NCI-H1105 (cell line): ENCODE measurements at places on chromosomes 16 and 17.

GRCh38 chr17:81064678-81065475, 29.9 kb downstream of the BAIAP2 start:
- no peak for DNase-seq

DNA sequence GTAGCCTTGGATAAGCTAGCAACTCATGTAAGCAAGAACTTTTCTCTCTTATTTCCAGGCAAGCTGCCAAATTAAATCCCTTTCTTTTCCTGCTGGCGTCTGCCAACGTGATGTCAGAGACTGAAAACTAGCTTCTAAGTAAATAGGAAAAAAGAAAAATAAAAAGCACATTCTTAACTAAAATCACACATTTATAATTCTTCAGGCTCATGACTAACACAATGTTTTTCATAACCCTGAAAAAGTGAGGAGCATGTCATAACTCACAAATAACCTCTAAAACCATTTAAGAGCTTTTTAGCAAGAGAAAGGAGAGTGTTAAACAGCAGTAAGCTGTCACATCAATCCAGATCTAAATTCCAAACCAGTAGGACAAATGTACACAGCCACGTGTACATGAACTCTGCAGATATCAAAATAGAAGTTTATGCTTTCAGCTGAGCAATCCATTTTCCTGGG, 110.0 kb downstream of the N4BP1 start:
- peak; percentile 65 for DNase-seq

- peak; percentile 60 for DNase-seq
Measured at GRCh38 chr17:2776589-2777241, 19.5 kb upstream of the RAP1GAP2 start.

DNA sequence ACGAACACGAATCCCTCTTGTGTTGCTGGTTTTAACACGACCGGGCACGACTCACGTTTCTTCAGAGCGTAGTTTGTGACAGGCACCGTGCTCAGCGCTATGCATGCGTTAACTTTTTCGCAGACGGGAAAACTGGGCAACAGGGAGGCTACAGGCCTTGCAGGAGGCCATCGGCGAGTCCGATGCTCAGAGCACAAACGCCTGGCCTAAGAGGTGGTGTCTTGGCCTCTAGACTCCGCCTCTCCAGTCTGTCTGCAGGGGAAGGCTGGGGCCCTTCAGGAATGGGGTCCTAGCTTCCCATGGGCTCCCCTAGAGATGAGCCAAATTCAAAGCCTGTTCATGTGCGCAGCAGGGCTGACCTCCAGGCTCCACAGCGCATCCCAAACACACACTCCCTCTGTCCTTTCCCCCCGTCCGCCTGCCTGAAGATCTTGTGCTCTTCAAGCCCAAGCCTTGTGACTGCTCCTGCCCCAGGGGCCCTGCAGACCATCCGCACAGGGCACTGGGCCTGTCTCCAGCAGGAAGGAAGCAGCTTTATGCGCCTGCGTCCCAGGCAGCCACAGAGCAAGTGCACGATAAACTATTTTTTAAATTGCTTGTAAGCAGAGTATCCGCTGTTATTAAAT, 3.1 kb downstream of the CLCN7 start:
- DNase-seq = no peak

GRCh38 chr16:54487933-54488332, 201.3 kb upstream of the IRX3 start:
- no peak for DNase-seq

GRCh38 chr16:12484972-12485371, 318.7 kb downstream of the CPPED1 start:
- no peak for DNase-seq

DNA sequence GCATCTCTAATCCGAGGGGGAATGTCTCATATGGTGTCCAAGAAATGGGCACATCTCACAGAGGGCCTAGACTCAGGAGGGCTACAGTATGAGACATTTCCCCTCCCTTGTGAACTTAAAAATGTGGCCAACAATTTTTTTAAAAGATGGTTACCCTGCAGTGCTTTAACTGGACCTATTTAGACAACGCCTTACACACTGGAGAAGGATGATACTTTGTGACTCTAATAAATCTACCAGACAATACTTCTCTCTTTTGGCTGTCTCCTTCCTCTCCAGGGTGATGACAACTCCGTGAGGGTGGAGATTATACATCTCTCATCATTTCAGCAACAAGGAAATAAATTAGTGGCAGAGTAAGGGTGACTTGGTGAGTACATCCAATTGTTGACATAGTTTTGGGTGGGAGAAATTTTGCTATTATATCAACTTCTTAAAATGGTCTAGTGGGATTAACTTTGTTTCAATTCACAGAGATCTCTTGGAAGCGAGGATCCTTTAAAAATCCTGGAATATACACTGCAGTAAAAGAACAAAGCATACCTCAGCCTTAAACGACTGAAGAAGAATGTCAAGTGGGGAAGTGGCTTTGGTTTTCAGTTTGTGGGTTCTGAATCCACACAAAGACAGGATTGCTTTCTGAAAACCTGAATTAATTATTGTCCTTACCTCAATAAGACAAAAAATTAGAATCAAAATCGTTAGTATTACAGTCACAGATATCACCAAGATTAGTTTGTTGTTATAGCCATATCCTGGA, 89.8 kb downstream of the KPNA2 start:
- DNase-seq = no peak

- no peak for DNase-seq
Measured at GRCh38 chr16:20879175-20880040, 20.8 kb downstream of the DCUN1D3 start.

DNA sequence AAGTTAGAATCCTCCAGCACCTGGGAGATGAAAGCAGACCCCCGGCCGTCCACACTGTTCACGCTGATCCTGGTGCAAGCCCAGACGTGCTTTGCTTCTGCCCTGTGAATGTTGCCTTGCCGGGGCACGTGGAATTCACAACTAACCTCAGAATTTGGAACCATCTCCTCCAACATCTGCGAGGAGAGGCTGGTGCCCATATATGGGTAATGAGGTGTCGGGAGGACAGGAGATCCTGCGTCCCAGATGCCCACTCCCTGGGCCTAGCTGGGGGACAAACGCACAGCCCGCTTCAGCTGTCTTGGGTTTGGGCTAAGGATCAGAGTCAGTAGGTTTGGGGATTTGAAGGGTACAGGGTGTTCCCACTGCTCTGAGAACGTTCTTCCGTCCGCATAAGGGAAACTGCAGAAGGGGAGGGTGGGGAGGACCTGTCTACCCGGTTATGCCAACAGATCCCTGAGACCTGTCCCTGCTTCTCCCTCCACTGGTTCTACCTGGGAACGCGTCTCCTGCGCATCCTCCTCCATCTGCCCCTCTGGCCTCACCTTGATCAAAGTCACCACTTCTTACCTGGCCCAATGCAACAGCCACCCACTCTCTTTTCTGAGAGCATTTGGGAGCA, 14.1 kb downstream of the PPL start:
- DNase-seq = no peak

DNA sequence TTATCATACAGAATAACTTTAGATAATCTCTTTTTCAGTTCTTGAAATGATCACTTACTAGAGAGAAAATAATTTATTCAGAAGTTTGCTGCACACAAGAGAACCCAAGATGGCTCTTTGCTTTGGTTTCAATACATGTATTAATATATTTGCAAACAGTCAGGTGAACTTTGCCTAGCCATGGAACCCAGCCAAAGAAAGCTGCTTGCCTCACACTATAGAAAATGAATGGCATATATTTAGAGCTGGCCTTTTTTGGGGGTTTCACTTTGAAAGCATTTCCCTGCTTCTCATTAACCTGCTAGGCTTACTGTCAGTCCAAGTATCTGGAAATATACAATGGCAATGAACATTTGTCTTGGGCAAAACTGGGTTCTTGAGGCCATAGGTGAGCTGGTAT, 75.3 kb downstream of the MRTFB start:
- DNase-seq = no peak

GRCh38 chr17:36072431-36073121, 8.5 kb downstream of the CCL18 start:
- peak; percentile 39 for DNase-seq

GRCh38 chr16:47182318-47182717, 38.6 kb upstream of the NETO2 start:
- no peak for DNase-seq

- no peak for DNase-seq
Measured at GRCh38 chr16:87534030-87534653, 41.3 kb upstream of the ZCCHC14 start.

- DNase-seq = no peak
Measured at GRCh38 chr16:85255777-85256176, 143.5 kb upstream of the CIBAR2 start.

DNA sequence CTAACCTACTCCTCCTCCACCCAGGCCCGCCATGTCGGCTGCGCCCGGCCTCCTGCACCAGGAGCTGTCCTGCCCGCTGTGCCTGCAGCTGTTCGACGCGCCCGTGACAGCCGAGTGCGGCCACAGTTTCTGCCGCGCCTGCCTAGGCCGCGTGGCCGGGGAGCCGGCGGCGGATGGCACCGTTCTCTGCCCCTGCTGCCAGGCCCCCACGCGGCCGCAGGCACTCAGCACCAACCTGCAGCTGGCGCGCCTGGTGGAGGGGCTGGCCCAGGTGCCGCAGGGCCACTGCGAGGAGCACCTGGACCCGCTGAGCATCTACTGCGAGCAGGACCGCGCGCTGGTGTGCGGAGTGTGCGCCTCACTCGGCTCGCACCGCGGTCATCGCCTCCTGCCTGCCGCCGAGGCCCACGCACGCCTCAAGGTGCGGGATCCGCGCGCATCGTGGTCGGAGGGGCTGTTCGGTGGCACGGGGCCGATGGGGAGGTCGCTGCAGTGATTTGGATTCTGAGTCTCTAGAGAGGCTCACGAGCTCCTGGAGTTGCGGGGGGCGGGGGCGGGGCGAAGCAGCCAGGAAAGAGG, 878 bp downstream of the TRIM72 start:
- peak; percentile 20 for DNase-seq

- no peak for DNase-seq
Measured at GRCh38 chr16:31754998-31755615, 118.5 kb upstream of the ZNF267 start.

- no peak for DNase-seq
Measured at GRCh38 chr17:17515934-17516930, 20.0 kb upstream of the RASD1 start.

GRCh38 chr17:28272166-28272565, 46.8 kb upstream of the TMEM97 start:
- DNase-seq = no peak

DNA sequence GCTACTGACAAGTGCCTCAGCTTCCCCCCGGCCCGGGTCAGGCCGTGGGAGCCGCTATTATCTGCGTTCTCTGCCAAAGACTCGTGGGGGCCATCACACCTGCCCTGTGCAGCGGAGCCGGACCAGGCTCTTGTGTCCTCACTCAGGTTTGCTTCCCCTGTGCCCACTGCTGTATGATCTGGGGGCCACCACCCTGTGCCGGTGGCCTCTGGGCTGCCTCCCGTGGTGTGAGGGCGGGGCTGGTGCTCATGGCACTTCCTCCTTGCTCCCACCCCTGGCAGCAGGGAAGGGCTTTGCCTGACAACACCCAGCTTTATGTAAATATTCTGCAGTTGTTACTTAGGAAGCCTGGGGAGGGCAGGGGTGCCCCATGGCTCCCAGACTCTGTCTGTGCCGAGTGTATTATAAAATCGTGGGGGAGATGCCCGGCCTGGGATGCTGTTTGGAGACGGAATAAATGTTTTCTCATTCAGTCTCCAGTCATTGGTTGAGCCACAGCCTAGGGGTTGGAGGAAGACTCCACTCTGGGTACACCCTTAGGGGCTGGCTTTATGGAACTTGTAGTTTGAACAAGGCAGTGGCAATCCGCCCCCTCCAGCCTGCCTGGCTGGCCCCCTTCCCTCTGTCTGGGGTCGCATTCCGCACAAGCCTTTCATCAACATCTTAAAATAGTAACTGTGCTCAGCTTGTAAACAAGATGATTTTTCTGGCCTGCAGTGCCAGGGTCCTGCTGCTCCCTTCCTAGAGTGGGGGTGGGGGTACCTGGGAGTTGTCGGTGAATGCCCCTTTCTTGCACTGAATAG, 4.1 kb downstream of the SYNGR2 start:
- DNase-seq = no peak

DNA sequence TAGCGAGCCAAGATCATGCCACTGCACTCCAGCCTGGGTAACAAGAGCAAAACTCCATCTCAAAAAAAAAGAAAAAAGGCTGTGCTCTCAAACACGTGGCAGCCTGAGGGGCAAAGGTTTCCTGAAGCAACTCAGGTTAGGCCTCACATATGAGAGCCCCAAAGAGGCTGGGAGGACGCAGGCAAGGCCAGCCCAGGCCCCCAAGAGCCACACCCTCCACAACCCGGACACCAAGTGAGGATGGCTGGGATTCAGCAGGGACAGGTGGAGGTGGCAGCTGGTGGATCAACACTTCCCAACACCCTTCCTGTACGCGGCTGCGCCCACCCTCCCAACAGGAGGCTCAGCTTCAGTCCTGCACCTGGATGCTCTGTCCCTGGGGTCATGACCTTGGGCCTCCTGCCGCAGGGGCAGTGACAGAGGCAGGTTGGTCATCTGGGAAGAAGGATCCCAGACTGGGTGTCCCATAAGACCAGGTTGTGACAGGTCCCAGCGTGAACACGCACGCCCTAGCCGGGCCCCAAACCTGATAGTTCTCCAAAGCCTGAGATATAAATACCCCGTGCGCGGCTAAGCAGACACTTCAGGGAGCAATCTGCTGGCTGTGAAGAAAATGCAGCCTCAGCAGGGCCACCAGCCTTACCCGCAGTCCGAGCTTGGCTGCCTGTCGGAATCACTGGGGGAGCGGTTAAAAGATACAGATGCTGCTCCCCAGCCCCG, 78.1 kb downstream of the TIMM22 start:
- no peak for DNase-seq

DNA sequence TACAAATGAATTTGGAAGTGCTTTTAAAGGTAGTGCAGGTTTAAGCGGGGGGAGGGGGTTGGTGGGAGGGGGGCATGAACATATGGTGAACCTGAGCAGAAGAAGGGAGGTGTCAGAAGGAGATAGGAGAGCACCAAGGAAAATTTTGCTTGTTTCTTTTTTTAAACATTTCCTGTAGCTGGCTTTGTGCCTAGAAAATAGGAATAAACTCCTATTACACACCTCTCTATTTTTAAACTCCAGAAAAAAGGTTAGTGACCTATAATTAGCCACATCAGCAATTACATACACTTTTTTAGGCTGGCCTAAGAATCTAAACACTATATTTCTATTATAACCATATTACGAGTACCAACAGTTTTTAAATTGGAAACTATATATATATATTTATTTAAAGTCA, 159.1 kb downstream of the SKAP1 start:
- no peak for DNase-seq

DNA sequence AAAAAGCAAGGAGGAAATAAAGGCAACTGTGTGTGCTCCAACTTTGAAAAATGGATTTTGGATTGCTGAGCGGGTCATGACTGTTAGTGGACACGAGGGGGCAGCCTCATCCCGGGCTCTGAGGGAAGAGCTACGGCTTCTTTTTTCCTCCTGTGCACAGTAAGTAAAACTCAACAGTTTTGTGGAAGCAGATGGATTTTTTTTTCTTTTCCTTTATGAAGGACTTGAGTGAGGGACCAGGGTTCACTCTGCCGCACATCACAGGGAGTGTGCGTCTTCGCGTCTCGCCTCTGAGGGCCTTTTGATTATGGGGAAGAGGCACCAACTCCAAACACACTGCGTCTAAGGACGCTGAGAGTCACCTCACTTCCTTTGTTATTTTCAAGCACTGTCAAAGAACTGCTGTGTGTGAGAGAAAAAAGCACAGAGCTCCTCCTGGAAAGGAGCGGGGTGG, 80.3 kb upstream of the GOT2 start:
- no peak for DNase-seq

- no peak for DNase-seq
Measured at GRCh38 chr16:86771506-86772460, 193.4 kb downstream of the FOXL1 start.

- peak; percentile 60 for DNase-seq
Measured at GRCh38 chr17:77286641-77287431, 146.1 kb downstream of the SEC14L1 start.

- no peak for DNase-seq
Measured at GRCh38 chr17:78263063-78263735, 31.8 kb downstream of the TMEM235 start.
